ENCODE measurements at places on chromosomes 5 and 9.

DNA sequence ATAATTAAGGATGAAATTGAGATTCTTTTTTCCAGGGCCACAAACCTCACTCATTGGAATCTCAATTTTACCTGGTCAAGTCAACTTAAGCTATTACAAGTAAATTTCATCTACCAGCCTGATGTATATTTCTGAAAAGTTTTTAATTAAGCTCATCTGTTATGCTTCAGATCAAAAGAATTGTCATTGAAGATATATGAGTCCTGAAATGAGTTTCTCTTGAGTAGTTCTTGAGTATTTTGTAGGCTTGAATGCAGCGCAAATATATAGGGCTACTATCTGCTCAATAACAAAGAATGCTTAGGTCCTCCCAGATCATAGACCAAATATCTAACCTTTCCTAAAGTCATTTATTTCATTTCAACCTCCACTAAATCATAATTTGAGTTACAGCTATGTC is 482.2 kb upstream of the ST8SIA4 start:
- DNase-seq, result no peak

GRCh38 chr5:67366276-67366675 is 169.7 kb upstream of the CD180 start:
- no peak for DNase-seq

DNA sequence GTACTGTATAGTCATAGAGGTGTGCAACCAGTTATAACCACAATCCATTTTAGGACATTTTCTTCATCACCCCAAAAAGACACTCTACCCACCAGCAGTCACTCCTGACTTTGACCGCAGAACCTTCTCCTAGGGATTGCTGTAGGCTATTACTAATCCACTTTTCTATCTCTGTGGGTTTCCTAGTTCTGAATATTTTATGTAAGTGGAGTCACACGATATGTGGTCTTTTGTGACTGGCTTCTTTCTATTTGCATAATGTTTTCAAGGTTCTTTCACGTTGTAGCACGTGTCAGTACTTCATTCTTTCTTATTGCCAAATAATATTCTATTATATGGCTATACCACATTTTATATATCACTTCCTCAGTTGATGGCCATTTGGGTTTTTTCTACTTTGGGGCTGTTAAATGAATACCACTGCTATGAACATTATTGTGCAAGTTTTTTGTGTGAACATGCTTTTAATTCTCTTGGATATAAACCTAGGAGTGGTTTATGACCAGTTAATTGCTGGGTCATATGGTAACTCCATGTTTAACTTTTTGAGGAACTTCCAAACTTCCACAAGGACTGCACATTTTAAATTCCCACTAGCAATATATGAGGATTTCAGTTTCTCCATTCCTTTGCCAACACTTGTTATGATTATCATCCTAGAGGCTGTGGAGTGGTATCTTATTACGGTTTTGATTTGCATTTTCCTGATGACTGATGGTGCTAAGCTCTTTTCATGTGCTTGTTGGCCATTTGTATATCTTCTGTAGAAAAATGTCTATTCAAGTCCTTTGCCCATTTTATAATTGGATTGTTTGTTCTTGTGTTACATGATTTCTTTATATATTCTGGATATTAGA is 37.8 kb downstream of the MRRF start:
- no peak for DNase-seq

DNA sequence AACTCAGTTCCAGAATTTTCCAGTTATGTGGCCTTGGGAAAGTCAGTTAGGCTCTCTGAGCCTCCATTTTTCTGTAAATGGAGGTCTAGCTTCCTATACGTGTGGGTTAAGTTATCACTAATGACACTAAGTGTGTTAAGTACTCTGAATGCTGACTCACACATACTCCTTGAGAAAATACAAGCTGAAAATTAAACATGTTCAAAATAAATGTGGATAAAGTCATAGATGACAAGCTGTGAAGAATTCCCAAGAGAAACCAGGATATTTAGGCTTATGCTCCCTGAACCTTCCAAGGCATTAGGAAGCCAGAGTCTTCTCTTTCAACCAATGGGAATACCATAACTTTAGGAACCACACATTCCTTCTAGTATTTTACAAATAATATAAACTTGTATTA is 58.1 kb downstream of the ABCA1 start:
- no peak for DNase-seq

- no peak for DNase-seq
Measured at GRCh38 chr9:124257070-124257843, 492 bp upstream of the NEK6 start.

- no peak for DNase-seq
Measured at GRCh38 chr5:180304431-180305375, 12.8 kb upstream of the MAPK9 start.

- DNase-seq, result no peak
Measured at GRCh38 chr9:69198521-69199220, 24.6 kb downstream of the TJP2 start.

- no peak for DNase-seq
Measured at GRCh38 chr9:78292716-78293497, 4.0 kb upstream of the PSAT1 start.

GRCh38 chr5:31537851-31538250 is 5.8 kb downstream of the C5orf22 start:
- peak; percentile 19 for DNase-seq

DNA sequence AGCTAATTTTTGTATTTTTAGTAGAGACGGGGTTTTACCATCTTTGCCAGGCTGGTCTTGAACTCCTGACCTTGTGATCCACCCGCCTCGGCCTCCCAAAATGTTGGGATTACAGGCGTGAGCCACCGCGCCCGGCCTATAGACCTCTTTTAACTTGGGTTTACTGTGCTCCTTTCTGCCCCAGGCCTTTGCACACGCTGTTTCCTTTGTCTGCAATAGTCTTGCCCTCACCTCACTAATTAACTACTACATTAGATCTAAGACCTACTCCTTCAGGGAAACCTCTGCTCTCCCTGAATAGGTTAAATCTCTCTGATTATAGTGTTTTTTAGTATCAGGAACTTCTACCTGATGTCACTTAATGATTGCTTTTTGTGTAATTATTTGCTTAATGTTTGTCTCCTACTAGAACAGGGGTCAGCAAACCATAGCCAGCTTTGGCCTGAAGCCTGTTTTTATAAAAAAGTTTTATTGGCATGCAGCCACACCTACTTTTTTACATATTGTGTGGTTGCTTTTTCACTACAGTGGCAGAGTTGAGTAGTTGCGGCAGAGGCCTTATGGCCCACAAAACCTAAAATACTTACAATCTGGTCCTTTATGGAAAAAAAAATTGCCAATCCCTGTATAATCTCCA is 31.2 kb upstream of the TLE1 start:
- DNase-seq, result no peak

DNA sequence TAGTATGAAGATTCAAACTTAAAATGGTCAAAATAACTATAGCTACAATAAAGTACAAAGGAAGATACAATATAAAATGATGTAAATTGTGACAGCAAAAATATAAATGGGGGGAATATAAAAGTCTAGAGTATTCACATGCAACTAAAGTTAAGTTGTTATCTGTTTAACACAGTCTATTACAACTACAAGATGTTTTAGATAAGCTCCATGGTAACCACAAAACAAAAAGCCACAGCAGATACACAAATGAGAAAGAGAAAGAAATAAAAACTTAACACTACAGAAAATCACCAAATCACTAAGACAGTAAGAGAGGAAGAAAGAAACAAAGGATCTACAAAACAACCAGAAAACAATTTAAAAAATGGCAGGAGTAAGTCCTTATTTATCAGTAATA is 17.0 kb upstream of the SH3TC2 start:
- DNase-seq, result no peak

GRCh38 chr5:156594406-156594805 is 255.7 kb upstream of the PPP1R2B start:
- DNase-seq, result no peak

- DNase-seq, result peak; percentile 61
Measured at GRCh38 chr9:95313010-95313498, 4.5 kb downstream of the FANCC start.

- DNase-seq, result no peak
Measured at GRCh38 chr5:169874621-169875020, 105.7 kb downstream of the INSYN2B start.

- DNase-seq, result no peak
Measured at GRCh38 chr9:90499761-90500160, 142.9 kb downstream of the DIRAS2 start.

Measured in hepatic stellate cell (primary cell).